ENCODE measurements at places on chromosomes 16 and 17.

DNA sequence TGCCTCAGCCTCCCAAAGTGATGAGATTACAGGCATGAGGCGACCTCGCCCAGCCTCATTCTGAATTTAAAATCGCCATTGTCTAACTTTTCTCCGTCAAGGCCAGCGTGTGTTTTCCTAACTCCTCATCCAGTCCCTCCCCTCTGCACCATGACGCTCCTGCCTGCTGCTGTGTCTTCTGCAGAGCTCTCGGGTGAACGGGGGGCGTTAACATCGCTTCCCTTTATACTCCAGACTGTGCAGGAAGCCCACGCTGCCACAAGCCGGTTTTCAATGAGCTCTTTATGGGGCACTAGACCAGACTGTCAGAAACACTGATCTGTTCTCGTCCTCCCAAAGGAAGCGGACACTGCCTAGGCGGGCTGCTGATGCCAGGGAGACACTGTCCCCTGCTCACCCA lies 13.2 kb downstream of the AANAT start:
- DNase-seq = no peak

GRCh38 chr17:29150161-29150560 lies 30.0 kb downstream of the MYO18A start:
- no peak for DNase-seq

- DNase-seq = no peak
These were observed 204.1 kb upstream of the CIBAR2 start for GRCh38 chr16:85316321-85316919.

DNA sequence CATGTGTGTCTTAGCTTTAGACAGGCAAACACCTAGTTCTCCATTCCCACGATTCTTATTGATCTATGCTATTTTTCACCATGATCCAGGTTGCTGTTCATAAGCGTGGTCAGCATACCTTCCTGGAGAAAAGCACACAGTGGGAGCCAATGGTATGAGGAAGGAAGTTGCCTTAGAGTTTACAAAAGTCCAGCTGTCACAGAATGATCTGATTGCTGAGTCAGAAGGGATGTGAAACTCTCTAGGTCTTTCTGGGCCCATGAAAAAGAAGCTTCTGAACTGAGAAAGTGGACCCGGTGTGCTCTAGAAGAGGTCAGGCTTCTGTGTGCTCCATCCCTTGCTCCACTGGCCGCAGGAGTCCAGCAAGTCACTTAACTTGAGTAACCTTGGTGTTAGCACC lies 71.0 kb upstream of the CCL1 start:
- DNase-seq = no peak

- no peak for DNase-seq
These were observed 212.0 kb downstream of the GRIN2A start for GRCh38 chr16:9970244-9970643.

DNA sequence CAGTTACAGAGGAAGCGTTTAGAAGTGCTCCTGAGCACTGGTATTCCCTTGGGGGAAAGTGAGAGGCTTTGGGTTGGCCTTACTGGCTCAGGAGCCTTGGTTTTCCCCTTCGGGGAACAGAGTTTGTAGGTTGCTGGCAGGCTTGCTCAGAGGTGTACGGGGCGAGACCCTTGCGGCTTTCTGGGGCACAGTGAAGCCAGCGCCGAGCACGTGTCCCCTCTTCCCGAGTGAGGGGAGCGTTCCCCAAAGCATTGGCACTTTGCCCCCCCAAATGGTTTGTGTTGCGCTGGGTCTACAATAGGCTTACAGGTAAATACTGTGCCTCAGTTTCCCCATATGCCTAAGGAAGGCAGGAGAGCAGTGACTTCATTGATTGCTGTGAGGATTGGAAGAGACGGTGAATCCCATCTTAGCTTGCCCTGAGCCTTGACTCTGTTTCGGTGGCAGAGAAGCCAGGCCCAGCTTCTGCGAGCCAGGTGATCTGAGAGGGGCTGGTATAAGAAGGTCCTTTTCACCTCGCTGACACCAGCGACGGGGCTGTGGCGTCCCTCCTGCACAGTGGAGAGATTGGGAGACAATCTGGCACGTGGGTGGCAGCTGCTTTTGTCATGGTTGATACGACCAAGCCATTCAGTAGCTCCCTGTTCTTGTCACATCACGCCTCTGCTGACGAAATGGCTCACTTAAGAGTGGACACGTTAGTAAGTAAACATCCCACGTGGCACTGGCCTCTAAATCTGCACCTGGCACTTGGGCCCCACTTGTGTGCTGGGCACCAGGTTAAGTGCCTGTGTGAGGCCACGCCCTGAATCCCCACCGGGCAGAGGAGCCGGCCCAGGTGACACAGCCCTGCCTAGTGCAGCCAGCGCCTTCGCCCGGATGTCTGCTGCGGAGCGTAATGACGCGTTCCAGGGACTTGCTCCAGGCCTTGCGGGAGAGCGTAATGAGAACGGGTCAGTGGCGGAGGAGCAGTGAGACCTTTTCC lies 55.0 kb downstream of the MEAK7 start:
- DNase-seq = no peak

DNA sequence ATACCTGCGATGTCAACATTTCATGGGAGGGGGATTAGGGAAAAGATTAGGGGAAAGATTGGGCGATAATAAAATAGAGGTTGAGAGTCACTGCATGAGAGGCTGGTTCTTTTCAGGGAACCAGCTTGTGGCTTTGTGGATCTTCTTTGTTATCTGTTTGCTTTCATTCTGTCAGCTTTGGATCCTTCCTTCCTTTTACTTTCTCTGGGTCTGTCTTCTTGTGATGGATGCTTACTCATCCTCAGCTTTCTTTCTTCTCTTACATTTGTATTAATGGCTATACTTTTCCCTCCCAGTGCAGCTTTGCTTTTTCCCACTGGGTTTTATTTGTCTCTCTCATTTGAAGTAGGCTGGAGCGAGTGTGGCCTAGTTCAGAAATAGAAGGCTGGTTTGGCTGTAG lies 47.1 kb downstream of the RPTOR start:
- no peak for DNase-seq

- DNase-seq = no peak
These were observed 52.4 kb downstream of the CFDP1 start for GRCh38 chr16:75380870-75381269.

DNA sequence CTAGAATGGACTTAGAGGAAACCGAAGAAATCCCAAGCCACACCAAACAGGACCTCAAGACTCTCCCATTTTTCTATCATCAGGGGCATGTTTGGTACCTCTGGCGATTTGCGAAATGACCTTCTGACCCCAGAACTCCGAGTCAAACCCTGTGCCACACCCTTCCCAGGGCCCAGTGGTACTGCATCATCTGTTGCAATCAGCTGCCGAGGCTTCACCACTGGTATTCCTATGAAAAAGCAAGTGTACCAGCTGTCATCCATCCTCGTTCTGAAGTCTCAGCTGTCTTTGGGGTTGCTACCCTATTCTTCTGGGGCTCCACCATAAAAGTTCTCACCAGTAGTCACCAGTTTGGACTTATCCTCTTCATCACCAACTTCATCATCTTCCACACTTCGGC lies 2.3 kb upstream of the RSKR start:
- no peak for DNase-seq
